ENCODE measurements at places on chromosomes 3 and 15.

DNA sequence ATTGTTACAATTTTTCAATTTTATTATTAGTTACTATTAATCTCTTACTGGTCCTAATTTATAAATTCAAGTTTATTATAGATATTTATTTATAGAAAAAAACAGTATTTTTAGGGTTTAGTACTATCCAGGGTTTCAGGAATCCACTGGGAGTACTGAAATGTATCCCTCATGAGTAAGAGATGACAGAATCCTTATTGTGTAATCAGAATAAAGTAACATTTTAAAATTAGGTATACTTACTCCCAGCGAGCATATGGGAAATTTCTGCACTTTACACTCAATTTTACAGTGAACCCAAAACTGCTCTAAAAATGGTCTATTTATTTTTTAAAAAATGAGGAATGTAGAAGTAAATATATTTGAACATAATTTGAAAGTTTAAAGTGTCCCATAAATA is 202.7 kb downstream of the CGGBP1 start:
- DNase-seq = no peak

DNA sequence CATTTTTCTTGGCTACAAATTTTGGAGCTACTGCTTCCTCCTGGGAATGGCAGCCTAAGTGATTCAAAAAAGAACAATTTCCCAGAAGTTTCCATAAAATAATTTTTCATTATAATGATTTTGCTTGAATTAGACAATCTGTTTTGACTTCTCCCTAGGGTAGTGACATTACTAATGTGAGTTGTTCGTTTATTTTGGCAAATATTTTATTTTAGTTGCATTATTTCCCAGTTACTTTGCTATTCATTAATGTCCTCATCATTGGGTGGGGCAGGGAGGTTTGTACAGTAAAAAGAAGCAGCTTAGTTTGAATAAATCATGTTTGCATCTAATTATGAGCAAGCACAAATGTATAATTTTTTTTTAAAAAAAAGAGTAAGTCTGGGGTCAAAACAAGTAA is 686.6 kb downstream of the ROBO2 start:
- no peak for DNase-seq

DNA sequence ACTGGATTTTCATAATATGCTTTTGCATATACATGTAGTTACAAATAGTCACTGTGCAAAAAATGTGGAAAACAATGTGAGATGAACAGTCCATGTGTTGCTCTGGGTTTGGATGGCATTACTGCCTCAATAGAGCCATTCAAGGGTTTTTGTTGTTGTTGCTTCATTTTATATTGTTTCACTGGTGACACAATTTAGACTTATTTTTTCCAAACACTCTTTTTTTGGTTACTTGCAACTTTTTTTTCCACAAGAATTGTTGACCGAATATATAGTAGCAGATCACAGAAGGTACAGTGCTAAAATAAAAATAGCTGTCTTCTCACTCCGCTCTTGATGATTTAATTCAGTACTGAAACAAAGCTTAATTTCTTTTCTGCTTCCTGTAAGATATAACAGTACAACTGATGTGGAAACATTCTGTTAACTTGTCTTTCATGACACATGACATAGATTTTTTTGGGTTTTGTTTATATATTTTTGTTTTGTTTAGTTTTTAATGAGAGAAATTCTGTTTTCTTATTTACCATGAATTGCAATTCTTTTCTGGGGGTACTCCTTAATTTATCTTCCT is 618.6 kb downstream of the NAALADL2 start:
- no peak for DNase-seq

DNA sequence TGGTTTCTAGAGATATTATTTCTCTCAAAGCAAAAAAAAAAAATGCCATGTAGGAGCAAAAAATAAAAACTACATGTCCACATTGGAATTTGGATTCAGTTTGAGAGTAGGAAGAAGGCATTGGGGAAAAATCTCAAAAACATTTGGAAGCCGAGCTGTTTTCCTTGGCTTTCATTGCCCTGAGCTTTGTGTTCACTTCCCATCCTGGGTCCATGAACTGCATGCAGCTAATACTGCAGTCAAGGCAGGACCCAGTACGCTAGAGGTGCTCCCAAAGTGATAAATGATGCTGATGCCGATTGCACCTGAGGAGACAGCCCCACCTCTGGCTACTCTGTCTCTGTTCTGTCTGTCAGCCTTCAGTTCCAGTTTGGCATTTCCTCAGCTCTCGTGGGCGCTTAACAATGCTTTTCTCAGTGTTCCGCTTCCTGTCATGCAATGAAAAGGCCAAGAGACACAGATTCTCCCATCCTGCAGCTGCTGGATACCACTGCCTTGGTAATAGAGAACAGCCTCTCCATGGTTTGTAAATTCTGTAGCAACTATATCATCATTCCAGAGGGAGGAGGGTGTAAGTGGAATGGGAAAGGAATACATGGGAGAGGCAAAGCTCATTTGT is 181.8 kb downstream of the RYR3 start:
- DNase-seq = no peak

DNA sequence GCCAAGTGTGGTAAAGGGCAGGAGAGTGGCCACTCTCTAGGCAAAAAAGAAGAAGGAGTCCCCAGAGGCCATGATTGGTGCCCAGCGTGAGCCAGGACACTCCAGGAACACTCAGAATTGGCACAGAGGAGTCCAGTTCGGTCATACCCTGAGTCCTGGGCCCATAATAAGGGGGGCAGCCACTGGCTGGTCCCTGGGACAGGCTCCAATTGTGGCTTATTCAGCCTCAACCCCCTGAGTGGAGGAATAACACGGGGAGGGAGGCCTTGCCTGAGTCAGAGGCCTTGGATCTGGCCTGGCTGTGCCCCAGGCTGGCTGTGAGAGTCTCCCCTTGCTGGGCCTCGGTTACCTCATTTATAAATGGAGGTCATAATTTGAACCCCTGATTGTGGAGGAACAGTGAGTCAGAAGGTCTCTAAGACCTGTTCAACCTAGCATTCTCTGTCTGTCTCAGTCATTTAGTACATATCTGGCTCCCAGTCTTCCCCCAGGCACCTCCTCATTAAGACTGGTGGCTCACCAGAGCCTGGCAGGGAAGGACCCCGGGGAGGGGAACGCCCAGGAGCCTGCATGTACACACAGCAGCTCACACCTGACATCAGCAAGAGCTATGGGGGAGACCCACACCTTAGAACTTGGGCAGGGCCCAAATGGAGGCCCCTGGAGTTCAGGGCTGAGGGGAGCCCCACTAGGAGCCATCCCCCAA is 95.9 kb upstream of the ATP2B2 start:
- DNase-seq = no peak

- no peak for DNase-seq
Observed at GRCh38 chr3:31530960-31531335, 1.8 kb upstream of the STT3B start.

- DNase-seq = no peak
Observed at GRCh38 chr15:36130641-36131310, 448.6 kb upstream of the CDIN1 start.

- no peak for DNase-seq
Observed at GRCh38 chr3:42892169-42892568, 13.8 kb upstream of the ZNF662 start.

DNA sequence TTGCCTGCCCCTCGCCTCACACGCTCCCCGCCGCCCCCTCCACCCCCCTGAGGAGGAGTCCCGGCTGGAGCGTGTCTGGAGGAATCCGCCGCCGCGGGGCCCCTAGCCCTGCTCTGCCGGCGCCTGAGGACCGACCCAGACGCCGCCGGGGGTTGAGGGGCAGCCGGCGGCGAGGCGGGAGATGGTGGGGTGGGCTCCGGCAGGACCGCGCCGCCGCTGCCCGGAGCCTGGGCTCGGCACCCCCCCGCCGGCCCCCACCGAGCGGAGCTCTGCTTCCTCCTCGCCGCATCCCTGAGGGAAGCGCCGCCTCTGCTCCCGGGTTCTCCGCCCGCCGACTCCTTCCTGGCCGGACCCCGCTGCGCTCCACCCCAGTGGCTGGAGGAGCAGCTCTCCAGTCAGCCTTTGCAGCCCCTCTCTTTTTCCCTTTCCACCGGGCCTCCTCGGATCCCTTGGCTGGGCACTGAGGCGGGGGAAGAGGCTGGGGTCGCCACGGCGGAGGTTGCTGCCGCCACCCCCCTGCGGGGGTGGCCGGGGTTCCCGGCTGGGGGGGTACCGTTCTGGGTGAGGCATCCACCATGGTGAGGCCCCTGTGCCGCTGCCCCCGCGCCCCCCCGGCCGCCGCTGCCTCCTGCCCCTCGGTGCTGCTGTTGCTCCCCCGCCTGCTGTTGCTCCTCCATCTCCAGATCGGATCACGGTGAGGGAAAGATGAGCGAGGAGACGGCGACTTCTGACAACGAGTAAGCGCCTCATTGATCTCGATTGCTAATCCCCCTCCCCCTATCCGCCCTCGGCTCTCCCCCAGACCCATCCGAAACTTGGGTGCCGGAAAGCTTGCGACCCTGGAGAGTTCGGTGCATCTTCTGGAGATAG is at the start of gene SPRED1:
TSS of gene SPRED1 (plus strand) at position 356 of the 870 bp plus-strand sequence. CDS start at position 706, 350 bp downstream.
- DNase-seq = no peak

DNA sequence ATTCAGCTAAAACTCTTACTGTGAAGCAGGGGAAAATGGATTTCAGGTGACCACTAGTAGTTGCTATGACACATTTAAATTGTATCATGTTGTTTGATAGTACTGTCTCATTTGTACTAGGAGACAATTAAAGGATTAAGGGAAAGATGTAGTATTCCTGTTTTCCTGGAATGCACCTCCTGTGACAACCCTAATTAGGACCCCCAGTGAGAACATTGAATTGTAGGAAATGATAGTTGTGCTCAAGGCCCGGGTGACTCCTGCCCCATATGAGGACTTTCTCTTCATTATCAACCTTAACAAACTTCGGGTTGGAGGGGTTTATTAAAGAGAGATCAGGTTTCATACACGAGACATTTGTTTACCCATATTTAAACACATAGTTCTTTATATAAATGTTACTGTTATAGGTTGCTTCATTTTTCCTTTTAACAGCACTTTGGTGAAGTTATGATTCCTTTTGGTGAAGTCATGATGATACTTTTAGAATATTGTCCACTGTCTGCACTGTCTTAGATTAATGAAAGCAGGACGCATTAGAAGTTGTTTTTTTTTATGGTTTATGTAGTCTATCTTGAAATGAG is 392.6 kb upstream of the NAALADL2 start:
- no peak for DNase-seq

- no peak for DNase-seq
Observed at GRCh38 chr15:88788816-88789215, 14.4 kb upstream of the ACAN start.

DNA sequence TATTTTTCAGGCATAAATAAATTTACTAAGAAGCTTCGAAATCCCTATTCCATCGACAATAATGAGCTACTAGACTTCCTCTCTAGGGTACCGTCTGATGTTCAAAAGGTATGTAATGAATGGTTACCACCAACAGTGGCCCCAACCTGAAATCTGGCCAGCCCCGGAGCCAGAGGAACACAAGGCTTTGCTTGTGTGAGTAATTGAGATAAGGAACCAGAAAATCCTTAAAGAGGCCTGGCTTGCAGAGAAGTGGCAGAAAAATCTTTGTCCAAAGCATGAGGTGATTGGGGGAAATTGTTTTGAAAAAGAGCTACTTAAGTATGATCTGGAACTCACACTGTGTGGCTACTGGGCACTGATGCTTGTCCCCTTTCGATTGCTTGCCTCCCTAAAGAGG is 245.3 kb downstream of the MCTP2 start:
- DNase-seq = no peak

GRCh38 chr3:37912052-37912733 is 50.5 kb downstream of the CTDSPL start:
- DNase-seq = no peak

DNA sequence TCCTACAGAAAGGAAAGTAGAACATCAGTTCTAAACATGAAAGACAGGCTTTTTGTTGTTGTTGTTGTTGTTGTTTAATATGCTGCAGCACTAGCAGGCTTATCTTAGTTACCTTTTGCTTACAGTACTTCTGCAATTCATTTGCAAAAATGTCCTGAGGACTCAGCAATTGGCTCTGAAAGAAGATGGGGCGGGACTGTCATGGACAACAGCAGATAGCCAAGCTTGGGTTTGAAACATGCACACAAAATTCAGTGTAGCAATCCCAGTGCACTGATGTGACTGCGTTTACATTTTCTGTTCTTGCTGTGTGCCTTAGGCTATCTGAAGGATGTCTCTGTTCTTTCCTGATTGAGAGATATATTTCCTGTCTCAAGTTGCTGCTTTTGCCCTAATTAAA is 9.2 kb downstream of the UNC13C start:
- DNase-seq = no peak

DNA sequence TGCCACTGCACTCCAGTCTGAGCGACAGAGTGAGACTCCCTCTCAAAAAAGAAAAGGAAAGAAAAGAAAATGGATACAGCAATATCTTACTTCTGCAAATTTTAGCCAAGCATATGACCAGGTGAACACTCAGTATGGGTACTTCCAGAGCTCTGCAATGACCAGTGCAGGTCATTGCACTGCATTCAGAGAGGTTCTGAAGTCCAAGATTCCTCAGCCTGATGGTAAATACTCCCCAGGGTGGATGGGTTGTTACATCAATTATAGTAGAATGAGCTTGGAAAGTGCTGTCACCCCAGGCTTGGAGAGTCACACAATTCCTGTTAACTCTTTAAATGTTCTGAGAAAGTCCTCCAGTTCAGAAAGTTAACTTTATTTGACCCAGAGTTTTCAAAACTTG is 103.7 kb downstream of the RPLP1 start:
- no peak for DNase-seq

DNA sequence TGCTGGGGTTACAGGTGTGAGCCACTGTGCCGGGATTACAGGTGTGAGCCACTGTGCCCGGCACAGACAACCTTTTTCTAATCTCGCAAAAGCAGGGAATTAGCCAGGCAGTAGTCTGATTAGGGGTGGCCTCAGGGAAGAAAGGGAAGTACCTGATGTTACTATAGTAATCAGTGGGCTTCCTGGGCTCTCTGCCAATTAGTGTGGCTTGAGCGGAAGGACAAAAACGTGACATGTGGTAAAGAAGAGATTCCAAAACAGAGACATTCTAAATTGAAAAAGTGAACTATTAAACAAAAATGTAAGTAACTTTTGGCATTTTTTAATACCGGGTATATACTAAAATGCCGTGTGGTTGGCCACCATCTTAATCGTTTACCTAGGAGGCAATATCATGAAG is 48.1 kb downstream of the CFAP20DC start:
- DNase-seq = no peak

DNA sequence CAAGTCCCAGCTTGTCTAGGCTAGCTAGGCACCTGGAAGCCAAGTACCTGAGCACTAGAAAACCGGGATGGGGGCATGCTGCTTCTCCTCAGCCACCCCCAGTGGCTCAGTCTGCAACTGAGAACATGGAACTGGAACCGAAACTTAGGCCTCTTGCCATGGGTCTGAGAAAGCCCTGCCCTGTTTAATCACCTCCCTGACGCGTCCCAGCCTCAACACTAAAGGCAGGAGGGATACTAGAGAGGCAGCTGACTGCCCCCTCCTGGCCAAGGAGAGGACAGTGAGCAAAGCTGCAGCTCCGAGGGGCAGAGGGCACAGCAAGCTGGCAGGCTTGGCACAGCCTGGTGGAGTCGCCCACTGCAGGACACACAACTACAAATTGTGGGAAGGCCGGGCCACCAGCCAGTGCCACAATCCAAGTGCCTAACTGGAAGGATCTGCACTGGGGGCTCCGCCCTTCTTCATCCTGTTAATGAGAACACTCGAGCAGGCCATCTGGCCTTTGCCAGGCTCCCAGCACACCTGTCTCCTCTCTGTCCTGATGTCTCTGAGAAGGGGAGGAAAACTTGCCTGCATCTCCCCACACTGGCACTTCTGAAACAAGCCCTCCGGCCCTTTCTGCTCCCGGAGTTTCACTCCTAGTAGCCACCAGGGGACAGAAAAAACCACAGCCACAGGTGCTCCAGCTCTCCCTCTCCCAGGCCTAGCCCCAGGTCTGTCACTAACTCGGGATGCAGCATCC is 53.7 kb downstream of the BDH1 start:
- DNase-seq = no peak

GRCh38 chr3:86995537-86995936 is 4.6 kb upstream of the VGLL3 start:
- no peak for DNase-seq
